ENCODE measurements at places on chromosomes 1 and 21.

GRCh38 chr1:63662056-63662836 lies 69.0 kb downstream of the PGM1 start:
- DNase-seq = peak; percentile 74

DNA sequence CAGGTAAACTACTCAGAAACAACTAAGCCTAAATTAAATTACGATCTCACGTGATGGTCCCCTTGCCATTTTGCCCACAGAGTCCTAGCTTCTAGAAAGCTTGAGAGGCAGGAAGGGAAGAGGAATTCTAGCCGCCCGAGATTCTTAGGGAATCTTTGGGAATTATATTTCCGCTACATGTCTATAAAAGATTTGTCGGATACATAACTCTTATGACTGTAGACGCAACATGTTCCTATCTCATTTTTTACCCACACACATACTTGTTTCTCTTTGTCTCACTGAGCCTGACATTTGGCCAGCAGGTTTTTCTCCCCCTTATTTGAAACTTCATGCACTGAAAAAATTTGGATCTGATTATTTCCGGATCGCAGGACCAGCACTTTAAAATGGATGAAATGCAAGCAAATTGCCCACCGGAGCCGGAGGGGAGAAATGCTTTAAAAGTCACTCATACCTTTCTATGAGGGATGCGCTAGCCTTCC lies 5.5 kb downstream of the GLIS1 start:
- no peak for DNase-seq

GRCh38 chr1:94688646-94689045 lies 131.5 kb upstream of the SLC44A3 start:
- no peak for DNase-seq

- peak; percentile 38 for DNase-seq
Observed at GRCh38 chr1:74689621-74690363, 16.2 kb upstream of the ERICH3 start.

DNA sequence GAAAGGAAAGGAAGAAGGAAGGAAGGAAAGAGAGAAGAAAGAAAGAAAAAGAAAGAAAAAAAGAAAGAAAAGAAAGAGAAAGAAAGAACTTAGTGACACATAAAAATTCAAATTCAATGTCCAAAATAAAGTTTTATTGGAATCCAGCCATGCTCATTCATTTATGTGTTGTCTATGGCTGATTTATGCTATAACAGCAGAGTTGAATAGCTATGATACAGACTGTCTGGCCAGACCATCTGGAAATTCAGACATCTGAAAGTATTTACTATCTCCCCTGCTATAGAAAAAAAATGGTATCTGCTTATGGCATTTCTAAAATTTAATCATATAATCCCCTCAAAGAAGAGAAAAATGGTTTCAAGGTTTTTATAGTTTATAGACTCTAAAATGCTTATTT lies 79.4 kb upstream of the RRP15 start:
- no peak for DNase-seq

DNA sequence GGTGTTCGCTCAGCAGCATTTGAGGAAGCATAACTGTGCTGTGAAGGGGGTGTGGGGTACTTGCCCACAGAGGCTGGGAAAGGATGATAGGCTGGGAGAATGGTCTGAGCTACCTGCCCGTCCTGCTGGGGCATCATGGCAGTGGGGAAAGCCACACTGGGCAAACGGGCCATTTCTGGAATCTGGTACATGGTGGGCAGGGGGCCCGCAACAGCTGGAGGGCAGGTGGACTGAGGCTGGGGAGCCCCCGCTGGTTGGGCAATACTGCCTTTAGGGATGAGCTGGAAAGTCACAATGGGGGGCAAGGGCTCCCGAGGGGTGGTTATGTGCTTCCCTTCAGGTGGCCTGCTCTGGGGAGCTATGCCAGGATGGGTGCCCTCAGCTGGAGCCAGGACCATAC lies 19.2 kb upstream of the ADAM30 start:
- DNase-seq = no peak

- DNase-seq = no peak
Observed at GRCh38 chr21:42637267-42638041, 16.0 kb upstream of the PDE9A start.

DNA sequence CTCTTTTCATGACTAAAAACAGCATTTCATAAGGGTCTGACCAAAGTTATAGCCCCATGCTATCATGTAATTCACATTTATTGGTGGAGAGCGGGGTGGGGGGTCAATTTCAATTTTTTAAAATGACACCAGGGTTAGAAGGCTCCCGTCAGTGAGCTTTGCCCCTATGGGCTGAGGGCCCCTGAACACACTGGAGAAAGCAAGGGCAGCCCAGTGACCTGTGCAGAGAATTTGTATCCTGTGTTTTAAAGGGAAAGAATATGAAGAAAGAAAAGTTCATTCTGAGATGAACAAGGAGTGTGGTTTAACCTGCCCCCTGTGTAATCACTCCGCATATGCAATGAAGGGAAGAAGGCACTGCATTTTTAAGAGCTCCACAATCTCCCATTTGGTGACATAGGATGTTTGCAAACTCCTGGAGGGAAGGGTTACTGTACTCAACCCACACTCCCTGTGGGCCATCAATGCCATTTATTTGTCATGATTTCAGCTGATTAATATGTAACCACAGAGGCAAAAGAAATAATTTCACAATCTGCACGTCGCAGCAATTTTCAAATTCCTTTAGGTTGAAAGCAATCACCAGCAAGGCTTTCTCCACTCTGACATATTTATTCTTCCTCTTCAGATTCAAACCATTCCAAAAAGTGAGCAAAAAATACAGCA lies 95.6 kb downstream of the ZNF281 start:
- peak; percentile 89 for DNase-seq

DNA sequence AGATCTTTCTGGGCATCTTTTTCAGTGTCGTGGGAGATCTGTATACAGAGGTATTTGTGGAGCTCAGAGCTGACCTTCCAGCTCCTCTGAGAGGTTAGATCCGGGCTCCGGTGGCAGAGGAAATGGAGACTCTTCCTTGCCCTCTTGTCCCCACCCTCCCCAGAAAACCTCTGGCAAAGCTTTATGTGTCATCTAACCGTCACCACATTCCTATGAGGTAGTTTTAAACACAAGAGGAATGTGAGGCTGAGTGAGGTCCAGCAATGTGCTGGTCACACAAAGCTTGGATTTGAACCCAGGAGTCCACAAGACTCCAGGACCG lies 1.2 kb downstream of the CD160 start:
- DNase-seq = peak; percentile 94

DNA sequence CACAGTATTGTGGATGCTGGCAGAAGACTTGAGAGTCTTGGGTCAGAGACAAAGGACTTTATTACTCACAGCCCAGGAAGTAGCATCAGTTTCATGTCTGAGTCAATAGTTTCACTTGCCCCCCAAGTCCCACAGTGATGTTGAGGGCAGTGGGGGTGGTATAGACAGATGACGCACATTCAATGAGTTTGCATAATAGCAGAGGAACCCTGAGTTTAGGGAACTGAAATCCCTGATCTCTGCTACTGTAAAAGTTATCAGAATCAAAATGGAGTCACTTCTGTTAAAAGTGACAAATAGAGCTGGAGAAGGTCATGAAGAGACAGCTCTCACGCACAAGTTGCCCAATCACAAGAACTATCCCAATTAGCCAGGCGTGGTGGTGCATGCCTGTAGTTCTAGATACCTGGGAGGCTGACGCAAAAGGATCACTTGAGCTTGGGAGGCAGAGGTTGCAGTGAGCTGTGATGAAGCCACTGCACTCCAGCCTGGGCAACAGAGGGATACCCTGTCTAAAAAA lies 11.5 kb upstream of the HCRTR1 start:
- no peak for DNase-seq

- DNase-seq = no peak
Observed at GRCh38 chr1:212980123-212980785, 29.9 kb downstream of the VASH2 start.

DNA sequence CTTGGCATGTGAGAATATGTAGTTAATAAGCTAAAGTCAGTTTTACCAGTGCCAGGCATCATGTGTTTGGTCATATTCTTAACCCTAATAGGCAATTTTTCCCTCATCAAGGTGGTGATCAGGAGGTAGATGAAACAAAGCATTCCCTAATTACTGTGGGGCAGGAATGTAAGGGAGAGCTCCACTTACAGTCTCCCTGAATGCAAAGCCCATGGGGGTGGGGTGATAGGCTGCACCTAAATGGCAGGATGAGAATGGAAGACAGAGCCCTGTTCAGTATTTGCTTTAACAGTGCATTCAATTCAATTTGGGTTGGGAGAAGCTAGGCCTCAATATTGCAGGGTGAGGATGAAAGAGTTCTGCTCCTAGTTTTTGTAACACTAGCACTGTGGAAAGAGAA lies 23.4 kb downstream of the ZNF678 start:
- no peak for DNase-seq

GRCh38 chr21:43338951-43339350 lies 88.0 kb downstream of the SIK1 start:
- no peak for DNase-seq

DNA sequence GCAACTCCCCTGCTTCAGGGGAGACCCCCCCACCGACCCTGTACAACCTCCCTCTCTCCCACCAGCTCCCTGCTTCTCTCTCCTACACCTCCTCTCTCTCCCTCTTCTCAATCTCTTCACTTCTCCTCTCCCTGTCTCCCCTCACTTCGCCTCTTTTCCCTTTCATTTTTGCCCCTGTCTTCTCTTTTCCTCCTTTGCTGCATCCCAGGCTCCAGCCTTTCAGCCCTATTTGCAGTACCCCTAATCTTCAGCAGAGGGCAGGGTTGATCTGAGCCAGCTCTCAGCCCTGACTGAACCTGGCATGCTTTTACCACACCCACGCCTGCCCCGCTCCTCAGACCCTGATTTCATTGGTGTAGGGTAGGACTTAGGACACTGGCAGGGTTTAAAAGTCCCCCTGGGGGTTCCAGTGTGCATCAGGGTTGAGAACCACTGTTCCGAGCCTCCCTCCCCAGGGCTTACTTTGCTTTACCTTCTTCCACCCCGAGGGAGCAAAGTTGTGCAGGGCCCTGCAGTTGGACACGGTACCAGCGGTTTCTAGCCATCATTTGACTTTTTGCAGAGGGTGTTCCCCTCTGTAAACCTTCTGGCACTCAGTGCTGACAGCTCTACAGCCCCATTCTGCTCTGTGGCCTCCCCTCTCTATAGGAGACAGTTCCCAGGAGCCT lies 67.3 kb upstream of the CNTN2 start:
- peak; percentile 39 for DNase-seq

- no peak for DNase-seq
Observed at GRCh38 chr1:84078108-84078841, 65.8 kb upstream of the PRKACB start.

- DNase-seq = peak; percentile 45
Observed at GRCh38 chr1:11645670-11646265, 8.5 kb downstream of the FBXO2 start.

DNA sequence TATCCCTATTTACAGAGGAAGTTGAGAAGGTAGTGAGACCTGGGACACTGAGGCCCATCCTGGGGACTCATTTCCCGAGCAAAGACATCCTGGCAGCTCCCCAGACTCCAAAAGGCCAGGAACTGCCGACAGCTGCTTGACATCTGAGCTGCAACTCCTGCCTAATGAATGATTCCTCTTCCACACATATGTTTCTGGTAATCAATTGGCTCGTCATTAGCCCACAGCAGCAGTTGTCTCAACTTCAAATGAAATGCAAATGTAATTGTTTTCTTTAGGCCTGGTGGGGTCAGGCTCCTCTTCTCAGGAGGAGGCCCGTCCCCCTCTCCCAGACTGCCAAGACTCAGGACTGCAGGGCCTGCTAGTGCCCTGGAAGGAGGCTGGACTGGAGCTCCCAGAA lies 61.8 kb upstream of the DISP3 start:
- no peak for DNase-seq

GRCh38 chr1:162475539-162476185 lies 22.0 kb upstream of the UHMK1 start:
- no peak for DNase-seq

- no peak for DNase-seq
Observed at GRCh38 chr1:89990976-89991831, 3.7 kb upstream of the ZNF326 start.

GRCh38 chr1:119966681-119967080 lies 70.4 kb upstream of the ADAM30 start:
- no peak for DNase-seq

DNA sequence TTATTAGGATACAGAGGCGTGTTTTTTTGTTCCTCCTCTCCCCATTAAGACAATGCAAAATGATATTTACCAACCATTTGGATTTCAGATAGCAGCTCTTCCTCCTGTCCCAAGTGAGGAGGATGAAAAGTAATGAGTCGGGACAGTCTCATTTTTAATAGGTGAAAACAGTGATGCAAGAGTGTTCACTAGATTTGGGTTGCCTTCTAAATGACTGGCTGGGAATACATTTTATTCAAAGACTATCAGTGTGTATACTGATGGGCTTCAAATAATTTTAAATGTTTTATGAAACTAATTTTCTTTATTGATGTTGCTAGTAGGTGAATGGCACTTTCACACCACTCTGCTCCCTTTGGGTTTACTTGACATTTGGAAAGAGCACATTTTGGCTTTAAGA lies 2.1 kb downstream of the RCOR3 start:
- DNase-seq = no peak

DNA sequence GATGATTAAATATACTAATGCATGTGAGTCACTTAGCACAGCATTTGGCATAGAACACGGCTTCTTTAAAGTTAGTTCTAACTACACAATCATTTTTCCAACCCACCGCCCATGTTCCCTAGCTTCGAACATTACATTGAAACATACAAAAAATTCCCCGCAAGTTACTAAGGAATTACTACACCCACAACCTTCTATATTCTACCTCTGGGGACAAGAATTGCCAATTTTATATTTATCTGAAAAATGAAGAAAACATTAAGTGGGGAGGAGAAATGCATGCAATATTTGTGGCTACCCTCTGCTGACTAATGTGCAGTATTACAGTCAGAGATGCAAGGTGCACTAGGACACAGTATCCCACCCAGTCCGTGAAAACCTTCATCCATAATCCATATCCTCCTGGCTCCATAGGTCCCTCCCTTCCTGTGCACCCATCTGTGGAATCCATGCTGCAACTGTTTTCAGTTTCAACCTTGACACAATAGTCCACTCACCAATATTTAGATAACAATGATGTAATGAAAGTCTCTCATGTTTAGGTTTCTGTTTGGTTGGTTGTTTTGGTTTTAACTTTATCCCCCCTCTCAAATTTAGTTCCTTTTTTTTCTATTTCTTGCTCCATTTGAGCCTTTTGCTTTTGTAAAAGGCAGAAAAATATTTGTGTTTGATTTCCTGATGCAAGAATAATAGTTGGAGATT lies 31.6 kb downstream of the RGS5 start:
- DNase-seq = peak; percentile 42

GRCh38 chr1:37068260-37068659 lies 33.9 kb upstream of the GRIK3 start:
- DNase-seq = no peak

DNA sequence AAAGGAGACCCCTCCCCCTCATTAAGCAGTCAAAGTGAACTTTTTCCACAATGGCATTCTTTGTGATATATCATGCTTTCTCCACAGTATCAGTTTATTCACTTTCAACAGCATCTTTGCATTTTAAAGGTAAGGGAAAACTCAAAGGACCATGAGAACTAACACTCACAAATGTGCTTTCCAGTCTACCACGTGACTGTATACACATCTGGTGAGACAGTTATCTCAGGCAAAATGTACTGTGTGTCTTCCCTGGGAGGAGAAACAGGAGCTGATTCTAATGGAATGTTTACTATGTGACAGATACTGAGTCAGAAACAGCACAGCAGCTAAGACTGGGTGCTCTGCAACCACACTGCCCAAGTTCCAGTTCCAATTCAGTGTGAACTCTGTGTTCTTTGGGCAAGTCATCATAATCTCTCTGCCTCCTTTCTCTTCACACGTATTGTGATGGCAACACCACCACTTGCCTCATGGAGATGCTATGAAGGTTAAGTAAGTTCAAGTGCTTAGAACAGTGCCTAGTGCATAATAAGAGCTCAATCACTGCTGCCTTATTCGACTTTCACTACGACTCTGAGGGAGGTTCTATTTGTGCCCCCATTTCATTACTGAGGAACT lies 79.0 kb downstream of the SLC45A1 start:
- peak; percentile 99 for DNase-seq
